ENCODE measurements at places on chromosomes 12 and 14.

DNA sequence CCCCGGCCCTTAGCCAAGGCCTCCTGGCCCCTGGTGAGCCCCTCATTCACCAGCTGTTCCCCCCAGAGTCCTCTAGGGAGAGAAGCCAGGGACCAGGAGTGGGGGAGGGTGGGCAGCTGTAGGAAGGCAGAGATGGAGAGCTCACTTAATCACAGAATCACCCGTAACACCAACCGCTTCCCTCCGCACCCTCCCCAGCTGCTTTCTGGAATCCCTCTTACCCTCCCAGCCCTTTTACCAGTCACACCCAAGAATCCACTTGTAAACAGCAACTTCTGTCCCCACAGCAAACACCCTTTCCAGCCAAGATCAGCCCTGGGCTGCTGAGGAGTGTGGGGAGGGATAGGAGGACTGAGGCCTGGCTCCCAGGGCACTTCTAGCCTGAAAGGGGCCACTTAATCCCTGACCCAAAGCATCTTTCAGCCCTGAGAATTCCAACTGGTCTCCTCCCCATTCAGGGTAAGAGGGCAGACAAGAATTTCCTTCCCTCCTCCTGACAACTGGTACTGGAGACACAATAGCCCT is 18.8 kb downstream of the NCKAP5L start:
- H3K4me3 ChIP-seq, result no peak overlapping the region
- H3K4me1 ChIP-seq, result peaks cover 10% of the 10 kb centered on the region
- H3K27me3 ChIP-seq, result no peaks in the 10 kb centered on the region
- H3K36me3 ChIP-seq, result peaks cover 3% of the 10 kb centered on the region
- no peak for DNase-seq

- no peaks in the 10 kb centered on the region for H3K36me3 ChIP-seq
- H3K27me3 ChIP-seq, result no peaks in the 10 kb centered on the region
Observed at GRCh38 chr12:79322905-79323304, 367.9 kb downstream of the PAWR start.

DNA sequence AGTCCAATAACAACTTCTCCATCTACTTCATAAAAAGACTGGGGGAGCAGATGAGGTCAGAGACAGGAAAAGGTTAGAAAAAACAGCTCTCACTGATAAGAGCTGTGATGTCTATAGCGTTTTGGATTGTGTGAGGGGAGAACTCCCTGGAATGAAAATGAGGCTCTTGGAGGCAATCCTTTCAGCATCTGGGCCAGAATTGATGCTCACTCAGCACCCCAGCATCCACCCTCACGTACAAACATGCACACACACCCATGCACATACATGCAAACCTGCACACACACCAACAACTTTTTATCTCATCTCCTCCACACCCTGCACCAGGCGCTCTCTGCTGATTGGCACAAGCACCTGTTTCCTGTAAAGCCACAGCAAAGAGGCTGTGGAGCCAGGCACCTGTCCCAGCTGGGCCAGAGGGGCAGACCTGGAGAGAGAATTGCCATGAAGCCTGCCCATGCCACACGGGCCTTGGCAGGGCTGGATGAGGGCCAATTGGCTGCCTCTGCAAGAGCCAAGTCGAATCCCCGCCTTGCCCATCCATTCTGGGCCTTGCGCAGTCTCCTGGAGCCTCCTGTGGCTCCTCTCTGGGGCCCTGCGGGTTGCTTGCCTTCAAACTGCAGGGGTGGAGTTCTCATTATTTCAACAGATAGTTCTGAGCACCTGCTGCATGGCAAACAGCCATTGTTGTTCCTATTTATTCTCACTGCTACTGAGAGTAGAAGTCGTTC is 53.1 kb downstream of the SYNE3 start:
- peak overlapping the region; percentile 84 for H3K27ac ChIP-seq
- peaks cover 18% of the 10 kb centered on the region for H3K36me3 ChIP-seq
- no peak for DNase-seq
- no peaks in the 10 kb centered on the region for H3K27me3 ChIP-seq
- H3K4me3 ChIP-seq, result peak overlapping the region; percentile 50

- H3K4me3 ChIP-seq, result no peak overlapping the region
- no peak for DNase-seq
- no peaks in the 10 kb centered on the region for H3K4me1 ChIP-seq
- H3K36me3 ChIP-seq, result no peaks in the 10 kb centered on the region
Observed at GRCh38 chr14:80762641-80763228, 178.8 kb downstream of the CEP128 start.

DNA sequence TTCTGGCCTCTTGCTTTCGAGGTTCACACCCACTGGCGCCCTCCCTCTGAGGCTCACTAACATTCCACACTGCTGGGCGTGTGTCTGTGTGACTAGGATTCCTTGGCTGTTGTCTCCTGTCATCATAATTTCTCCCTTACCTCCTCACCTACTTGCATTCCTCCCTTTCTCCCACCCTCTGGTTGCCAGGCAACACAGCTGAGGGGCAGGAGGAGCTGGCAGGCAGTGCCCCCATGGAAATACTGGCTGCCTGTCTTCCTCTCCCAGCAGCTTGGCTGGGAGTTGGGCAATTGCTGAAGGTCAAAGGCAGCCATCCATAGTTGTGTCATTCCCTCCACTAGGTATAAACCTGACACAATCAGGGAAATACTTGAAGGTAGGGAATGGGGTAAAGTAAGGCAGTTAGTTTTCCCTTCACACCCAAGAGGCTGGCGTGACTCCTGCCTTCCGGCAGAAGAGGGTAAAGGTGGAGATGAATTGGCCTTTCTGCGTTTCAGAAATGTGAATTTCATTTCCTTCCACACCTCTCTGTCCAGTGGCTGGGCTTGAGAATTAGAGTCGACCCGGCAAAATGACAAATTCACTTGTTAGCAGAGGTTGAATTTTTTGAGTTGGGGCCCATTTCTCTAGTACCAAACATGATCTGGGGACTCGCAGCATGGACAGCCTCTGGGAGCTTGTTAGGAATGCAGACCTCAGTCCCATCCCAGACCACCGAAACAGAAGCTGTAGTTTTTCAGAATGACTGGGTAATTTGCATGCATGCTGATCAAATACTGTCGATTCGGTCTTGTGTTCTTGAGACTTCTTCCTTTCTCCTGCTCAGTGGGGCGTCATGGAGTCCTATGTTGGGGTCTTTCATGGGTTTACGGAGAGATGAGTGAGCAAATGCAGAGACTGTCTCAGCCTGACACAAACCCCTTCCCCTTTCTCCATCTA is 24.3 kb upstream of the EMP1 start:
- no peak overlapping the region for H3K4me3 ChIP-seq
- H3K36me3 ChIP-seq, result peaks cover 2% of the 10 kb centered on the region
- H3K27ac ChIP-seq, result no peak overlapping the region
- H3K27me3 ChIP-seq, result peaks cover 59% of the 10 kb centered on the region
- H3K4me1 ChIP-seq, result no peaks in the 10 kb centered on the region
- DNase-seq, result no peak

DNA sequence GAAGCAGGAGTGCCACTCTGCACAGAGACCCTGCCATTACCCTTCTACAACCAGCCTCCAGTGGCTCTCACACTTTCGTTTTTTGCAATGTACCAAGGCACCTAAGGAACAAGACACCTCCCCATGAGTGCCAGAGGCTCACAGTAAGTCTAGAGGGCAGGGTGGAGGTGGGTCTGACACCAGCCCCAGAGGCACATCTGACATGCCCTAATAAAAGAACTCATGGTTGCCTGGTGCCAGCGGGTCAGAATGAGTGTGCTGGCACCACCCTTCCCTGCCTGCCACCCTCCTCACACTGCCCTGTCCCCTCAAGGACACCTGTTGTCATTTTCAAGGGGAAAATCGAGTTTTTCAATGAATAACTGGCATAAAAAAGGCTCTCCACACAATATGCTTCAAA is 161.2 kb downstream of the FOXN3 start:
- H3K4me1 ChIP-seq, result peaks cover 62% of the 10 kb centered on the region
- no peak overlapping the region for H3K4me3 ChIP-seq
- no peaks in the 10 kb centered on the region for H3K27me3 ChIP-seq
- H3K27ac ChIP-seq, result no peak overlapping the region

- DNase-seq, result no peak
- H3K4me1 ChIP-seq, result peaks cover 6% of the 10 kb centered on the region
- H3K27me3 ChIP-seq, result no peaks in the 10 kb centered on the region
- H3K36me3 ChIP-seq, result peaks cover 32% of the 10 kb centered on the region
Observed at GRCh38 chr14:63960926-63961567, 108.2 kb downstream of the SYNE2 start.

GRCh38 chr12:45914090-45914489 is 76.3 kb downstream of the SCAF11 start:
- H3K36me3 ChIP-seq, result peaks cover 13% of the 10 kb centered on the region
- no peak for DNase-seq
- no peak overlapping the region for H3K4me3 ChIP-seq
- H3K27me3 ChIP-seq, result no peaks in the 10 kb centered on the region
- H3K27ac ChIP-seq, result no peak overlapping the region

DNA sequence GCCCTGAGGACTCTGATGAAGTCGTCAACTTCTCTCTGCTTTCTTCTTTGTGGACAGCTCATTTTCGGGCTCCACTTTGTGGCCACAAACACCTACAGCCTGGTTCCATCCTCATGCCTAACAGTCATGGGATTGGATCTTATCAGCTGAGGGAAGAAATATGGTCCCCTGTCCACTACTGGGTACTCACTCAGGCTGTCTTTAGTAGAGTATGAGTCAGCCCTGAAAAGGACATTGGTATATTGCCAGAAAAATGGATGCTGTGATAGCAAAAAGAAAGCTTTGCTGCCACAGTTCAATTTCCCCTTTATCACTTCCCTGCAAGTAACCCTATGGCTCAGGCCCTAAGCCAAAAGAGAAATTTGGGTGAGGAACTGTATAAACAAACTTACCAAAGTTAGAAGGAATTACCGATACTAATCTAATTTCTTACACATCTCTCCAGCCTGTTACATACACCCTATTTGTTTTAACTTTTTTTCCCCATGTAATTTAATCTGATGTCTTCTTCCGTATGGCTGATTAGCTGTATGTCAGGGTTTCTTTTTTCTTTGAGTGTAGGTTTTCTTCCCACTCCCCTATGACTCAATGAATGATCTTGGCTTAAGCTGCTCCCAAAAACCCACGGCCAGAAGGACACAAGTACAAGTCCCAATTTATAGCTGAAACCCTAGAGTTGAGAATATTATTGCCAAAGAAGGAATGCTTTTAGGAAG is 29.1 kb downstream of the MTHFD1 start:
- H3K27ac ChIP-seq, result no peak overlapping the region
- DNase-seq, result no peak
- H3K36me3 ChIP-seq, result peaks cover 21% of the 10 kb centered on the region
- no peaks in the 10 kb centered on the region for H3K27me3 ChIP-seq

- H3K4me3 ChIP-seq, result no peak overlapping the region
- H3K36me3 ChIP-seq, result peaks cover 3% of the 10 kb centered on the region
- no peak overlapping the region for H3K27ac ChIP-seq
- DNase-seq, result no peak
Observed at GRCh38 chr12:75558287-75558686, 46.9 kb upstream of the KRR1 start.

All from central memory CD8-positive, alpha-beta T cell (primary cell).